ENCODE measurements at places on chromosomes 12 and 14.

GRCh38 chr14:34937442-34937841 lies 45.4 kb upstream of the SRP54 start:
- DNase-seq, result no peak

DNA sequence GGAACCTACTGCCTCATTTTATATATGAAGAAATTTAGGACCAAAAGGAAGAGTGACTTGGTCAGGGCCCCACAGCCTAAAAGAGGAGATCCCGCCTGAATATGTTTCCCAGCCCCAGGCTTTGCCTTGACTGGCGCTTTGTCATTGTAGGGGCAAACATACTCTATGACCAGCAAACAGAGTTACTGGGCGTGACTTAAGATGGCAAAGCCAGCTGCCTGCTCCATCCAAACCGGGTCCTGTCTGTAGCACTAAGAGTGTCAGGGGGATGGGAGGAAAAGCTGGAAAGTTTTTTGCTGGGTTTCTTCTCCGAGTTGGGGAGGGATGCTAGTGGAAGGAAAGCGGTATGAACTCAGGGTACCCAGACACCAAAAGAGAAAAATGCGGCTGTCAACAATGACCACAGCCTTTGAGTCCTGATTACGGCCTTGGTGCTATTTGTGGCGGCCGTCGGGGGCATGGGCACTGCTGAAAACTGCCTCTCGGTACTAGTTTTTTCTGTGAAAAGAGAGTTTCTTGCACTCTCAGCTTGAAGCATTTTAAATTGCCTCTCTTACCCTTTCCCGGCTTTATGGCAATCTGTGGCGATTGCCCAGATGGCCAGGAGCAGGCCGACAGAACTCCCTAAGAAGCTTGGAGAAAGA lies 82.7 kb downstream of the PRIMA1 start:
- no peak for DNase-seq

DNA sequence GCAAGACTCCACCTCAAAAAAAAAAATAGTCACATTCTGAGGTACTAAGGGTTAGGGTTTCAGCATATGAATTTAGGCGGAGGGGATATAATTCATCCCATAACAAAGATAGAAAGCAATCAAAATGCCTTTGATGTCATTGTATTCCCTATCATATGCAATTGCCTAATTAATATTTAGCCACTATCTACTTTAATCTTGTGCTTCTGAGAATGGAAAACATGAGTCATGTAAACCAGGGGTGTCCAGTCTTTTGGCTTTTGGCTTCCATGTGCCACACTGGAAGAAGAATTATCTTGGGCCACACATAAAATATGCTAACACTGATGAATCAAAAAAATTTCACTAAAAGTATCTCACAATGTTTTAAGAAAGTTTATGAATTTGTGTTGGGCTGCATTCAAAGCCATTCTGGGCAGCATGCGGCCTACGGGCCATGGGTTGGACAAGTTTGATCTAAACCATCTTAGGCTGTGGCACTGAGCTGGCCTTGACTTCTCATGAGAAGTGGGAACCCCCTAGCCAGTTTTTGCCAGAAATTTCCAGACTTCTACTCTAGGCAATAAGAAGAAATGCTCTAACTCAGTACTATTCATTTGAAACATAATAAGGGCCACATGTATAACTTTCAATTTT lies 219.8 kb downstream of the PTPRO start:
- no peak for DNase-seq

DNA sequence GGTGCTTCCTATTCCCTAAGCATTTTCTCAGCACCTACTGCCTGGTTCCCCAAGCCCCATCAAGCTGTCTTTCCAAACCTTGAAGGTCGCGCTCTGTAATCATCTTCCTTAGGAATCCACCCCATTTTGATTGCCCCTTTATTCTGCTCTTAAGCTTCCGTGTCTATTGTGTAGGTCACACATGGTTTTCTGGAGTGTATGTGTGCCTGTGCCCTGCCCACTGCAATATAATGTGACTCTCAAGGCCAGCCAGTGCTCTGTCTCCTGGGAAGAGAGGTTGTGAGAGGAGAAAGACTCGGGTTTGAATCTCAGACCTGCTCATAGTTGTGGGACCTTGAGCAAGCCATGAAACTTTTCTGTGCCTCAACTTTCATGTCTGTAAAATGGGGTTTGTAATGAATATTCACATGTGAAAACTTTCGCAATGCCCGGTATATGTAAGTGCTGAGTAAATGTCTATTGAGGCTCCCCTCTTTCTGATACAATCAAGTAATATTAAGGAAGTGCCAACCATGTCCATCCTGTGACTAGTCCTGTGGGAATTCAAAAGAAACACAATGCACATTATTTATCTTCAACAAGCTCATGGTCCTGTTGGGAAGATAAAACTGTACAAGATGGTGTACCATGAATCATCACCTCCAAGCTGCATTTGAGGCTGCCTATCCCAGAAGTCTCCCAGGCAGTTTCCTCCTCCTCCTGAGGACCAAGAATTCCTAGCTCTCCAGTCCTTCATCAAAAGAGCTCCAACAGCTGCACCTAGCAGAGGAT lies 774 bp upstream of the KRT75 start:
- DNase-seq, result no peak

GRCh38 chr14:56040121-56040520 lies 78.1 kb upstream of the PELI2 start:
- no peak for DNase-seq

- DNase-seq, result no peak
Measured at GRCh38 chr12:18332173-18332572, 70.9 kb downstream of the PIK3C2G start.

- DNase-seq, result no peak
Measured at GRCh38 chr12:103529306-103529705, 33.5 kb upstream of the C12orf42 start.

GRCh38 chr12:26935636-26936378 lies 2.0 kb downstream of the INTS13 start:
- no peak for DNase-seq

GRCh38 chr12:77189901-77190416 lies 124.6 kb upstream of the E2F7 start:
- DNase-seq, result no peak

DNA sequence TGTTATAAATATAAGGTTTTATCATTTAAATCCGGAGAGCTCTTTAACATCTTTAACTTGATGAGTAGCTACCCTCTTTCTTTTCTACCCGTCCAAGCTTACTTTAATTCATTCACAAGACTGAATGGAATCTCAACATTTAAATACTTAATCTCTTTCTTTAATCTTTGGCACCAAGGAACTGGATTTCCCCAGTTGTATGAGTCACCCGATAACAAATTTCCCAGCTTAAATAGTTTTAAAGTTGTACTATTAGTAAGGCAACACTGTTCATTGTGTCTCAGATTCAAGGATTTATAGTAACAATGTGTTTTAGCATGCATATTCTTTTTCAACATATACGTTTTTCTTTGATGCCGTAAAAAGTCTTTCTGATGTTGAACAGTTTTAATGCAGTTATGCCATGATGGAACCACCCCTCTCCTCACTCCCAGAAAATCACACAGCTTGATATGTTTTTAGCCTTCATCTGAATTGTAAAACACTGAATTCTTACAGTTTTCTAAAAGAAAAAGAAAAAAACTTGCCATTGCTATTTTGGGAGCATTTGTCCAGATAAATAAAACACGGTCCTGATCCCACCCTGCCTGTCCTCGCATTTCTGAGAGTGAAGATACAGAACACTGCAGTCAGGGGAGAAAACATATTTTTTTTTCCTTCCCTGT lies 16.0 kb upstream of the LRP6 start:
- no peak for DNase-seq

GRCh38 chr14:76882651-76883050 lies 56.4 kb downstream of the LRRC74A start:
- no peak for DNase-seq

DNA sequence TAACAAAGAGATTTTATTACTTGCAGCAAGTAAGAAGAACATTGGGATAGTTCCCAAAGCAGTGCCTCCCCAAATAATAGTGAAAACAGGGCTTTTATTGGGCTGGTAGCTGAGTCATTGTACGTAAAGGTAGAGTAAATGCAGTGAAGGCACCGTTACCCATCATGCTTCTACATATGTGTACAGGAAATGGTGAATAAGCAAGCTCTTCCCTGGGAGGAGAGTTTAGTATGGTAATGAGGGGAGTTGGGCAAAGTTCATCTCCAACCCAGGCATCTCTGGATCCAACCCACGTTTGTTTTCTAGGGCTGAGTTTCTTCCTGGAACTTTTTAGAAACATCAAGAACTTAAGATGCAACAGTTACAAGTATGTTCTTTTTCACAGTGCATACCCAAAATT lies 56.2 kb downstream of the KCNK13 start:
- DNase-seq, result no peak

DNA sequence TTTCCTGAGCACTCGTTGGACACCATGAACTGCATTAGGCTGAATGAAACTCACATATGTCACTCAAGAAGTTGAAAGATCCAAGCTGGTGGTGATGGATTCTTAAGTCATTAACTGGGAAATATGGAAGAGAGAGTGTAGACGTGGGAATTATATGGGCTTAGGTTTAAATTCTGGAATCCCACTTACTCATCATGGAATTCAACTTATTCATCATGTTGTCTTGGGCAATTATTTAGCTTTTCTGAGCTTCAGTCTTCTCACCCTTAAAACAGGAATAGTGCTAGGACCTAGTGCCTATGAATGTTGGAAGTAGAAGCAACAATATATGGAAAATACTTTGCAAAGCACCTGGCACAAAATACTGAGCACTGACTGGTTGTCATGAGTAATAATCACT lies 292.4 kb upstream of the TBX3 start:
- no peak for DNase-seq

DNA sequence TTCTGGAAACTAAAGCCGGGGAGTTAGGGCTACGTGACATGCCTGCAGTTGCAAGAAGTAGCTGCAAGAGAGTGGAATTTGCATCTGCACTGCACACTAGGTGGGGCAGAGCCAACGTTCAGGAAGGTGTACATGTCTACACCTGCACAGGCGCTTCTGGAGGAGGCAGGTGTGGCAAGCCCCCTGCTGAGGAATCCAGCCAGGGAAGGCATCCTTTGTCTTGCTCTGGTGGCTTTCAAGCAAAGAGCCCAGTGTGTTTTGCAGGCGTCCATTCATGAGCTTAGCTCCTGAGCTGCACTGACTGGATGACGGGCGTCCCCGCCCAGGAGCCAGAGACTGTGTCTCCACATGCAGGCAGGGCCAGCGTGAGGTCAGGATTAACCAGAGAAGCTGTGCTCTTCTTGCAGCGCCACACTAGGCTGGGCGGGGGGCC lies 116.3 kb downstream of the ZFP36L1 start:
- DNase-seq, result no peak

DNA sequence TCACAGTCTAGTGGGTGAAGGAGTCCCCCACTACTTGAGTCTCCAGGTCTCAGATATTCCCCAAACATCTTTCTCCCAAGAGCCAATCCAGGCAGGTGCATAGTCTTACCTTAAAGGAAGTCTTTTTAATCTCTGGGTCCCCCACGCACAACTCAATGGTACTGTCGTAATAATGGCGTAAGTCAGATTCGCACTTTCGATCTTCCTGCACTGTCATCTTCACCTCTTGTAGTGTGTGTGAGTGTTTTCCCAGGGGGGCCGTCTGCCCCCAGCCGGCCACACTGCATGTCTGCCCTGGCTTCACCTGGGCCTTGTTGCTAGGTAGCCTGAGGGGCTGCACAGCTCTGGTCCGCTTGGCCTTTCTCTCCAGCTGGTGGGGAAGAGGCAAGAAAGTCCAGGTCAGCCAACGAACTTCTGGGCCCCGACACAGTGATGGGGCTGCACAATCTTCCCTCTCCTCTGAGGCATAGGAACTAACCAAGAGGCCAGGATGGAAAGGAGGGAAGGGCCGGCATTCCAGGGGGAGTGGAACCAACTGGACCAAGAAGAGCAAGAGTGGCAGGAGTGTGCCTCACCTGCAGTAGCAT lies 2.1 kb downstream of the GZMB start:
- DNase-seq, result no peak

DNA sequence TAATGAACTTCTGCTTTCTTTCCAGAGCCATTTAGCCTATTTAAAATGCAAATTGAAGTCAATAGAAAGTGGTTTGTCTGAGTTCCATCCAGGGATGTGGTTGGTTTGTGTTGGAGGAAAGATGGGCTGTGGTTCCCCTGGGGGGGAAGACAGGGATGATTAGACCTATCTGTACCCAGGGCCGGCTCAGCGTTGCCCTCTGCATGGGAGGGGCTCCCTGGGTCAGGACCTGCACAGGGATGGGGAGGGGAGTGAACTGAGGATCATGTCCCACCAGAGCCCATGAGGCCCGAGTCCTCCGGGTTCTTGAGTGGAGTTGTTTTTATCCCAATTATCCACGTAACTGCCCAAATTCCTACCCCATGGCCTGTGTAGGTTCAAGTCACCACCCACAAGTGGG lies 76.9 kb upstream of the SFSWAP start:
- DNase-seq, result no peak

DNA sequence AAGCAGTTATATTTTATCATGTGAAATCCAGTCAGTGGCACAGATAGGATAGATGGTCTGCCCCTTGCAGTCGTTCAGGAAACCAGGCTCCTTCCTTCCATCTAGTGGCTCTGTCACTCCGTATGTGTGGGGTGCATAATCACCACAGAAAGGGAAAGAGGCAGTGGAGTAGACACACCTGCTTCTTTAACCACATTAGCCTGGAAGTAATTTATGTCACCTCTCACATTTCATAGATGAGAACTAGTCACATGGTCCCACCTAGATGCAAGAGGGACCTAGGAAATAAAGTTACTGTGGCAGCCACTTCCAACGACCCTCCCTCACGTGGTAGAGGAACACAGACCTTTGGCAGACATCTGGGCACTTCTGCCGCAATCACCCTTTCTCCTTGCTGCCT lies 14.2 kb upstream of the RNU6-8 start:
- no peak for DNase-seq

GRCh38 chr14:36700651-36701050 lies 39.0 kb downstream of the PAX9 start:
- no peak for DNase-seq

- no peak for DNase-seq
Measured at GRCh38 chr14:85813040-85813439, 283.1 kb downstream of the FLRT2 start.

GRCh38 chr14:32623300-32624093 lies 294.4 kb downstream of the AKAP6 start:
- no peak for DNase-seq

GRCh38 chr14:102418169-102418852 lies 55.6 kb downstream of the TECPR2 start:
- no peak for DNase-seq

DNA sequence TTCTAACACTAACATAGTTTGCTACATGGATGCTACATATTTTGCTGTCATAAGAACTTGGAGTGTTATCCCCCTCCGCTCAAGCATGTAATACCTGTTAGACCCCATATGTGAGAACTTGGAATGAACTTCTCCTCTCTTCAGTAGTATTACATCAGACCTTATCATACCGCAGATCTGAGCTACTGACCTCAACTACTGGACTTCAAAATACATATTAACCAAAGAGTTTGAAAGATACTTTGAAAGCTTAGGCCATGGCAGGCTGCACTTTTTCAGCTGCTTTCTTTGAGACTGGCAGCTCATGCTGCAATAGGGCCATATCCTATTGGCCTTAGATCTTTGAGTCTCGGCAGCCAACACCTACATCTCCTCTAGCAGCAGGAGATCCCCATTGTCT lies 74.8 kb downstream of the EEA1 start:
- DNase-seq, result no peak

- peak; percentile 14 for DNase-seq
Measured at GRCh38 chr12:123034865-123035264, 54.4 kb downstream of the ARL6IP4 start.

GRCh38 chr14:53452005-53452673 lies 299.0 kb upstream of the DDHD1 start:
- no peak for DNase-seq
